NCI-H1092 (cell line): ENCODE measurements at places on chromosomes 3 and 15.

GRCh38 chr3:193620057-193620456, 27.0 kb downstream of the OPA1 start:
- DNase-seq, result no peak

DNA sequence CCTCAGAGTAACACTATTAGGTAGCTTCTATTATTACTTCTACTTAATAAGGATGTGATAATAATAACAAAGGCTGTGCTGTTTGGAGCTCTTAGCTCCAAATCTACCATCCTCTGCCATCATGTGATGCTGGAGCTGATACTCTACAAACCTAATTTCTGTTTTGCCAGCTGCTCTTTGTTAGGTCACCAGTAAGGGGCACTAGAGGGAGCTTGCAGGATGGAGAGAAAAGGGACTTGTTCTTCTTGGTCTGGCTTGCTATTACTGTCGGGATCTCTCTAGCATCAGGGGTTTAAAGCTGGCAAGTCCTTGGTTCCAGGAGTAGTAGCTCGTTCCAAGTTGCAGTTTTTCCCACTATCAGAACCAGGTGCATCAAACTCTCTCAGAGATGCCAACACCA, 194.9 kb upstream of the KBTBD8 start:
- no peak for DNase-seq

DNA sequence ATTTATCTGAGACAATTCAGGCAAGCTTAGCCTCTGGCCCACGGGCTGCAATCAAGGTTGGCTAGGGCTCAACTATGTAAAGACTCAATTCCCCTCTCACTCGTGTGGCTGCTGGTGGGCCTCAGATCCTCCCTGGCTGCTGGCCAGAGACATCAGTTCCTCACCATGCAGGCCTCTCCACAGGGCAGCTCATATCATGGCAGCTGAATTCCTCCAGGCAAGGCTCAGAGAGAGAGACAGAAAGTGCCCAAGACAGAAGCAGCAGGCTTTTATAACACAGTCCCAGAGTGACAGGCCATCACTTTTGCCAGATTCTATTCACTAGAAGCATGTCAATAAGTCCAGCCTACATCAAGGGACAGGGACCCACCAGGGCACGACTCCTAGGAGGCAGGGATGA, 63.2 kb downstream of the XXYLT1 start:
- no peak for DNase-seq

DNA sequence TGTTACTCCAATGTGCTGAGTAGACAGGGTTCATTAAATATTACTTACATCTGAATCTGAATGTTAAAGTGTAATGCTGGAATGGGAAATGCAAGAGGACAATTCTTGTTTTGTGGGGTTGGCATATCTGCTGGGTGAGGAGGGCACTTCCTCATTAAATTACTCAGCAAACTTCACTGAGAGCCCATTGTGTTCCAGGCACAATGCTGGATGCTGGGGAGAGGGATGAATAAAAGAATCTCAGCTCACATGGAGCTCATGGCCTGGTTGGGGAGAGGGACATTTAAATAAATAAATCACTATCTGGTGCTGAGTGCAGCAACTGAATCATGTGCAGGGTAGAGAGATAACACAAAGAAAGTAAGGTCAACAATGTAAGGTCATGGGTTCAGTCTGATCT, 199.2 kb upstream of the CFAP20DC start:
- DNase-seq, result no peak

DNA sequence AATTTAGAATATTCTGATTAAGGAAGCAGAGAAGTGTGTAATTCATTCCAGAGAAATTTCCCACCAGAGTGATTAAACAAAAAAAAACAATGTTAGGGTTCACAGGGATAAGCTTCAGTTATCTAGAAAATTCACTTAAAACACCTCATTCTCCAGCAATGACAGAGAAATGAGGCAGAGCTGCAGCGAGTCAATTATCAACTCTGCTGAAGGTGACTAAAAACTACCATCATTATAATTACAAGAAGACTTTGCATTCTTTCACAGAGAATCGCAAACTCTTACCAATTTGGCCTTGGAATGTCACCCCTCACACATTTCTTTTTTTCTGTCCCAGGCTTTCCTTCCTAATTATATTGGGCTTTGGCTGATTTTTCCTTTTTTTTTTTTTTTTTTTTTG, 117.1 kb downstream of the RAB11A start:
- no peak for DNase-seq

DNA sequence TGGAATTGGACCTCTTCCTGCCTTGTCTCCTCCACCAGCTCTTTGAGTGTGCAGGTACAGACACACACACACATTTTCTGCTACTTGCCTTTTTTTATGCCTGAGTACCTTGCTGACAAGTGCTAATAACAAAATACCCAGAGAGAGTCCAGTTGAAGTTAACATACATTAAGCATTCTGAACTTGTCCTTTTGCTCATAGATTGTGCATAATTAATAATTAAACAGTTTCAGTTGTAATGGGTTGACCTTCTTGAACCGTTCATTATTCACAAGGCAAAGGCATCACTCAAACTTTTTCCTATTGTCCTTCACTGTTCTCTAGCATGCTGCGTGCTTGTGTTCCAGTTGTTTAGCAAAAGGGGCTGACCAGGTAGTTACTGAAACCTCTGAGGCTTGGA, 59.6 kb upstream of the SKOR1 start:
- no peak for DNase-seq
